ENCODE measurements at places on chromosomes 13 and 19. TPM values are rescaled to one million over a fixed set of nuclear protein-coding genes. Genes with fewer than 3 reads are reported as not detected.

Gene ZNF649
- 8.6 TPM for total RNA-seq

Gene EFNA2
- 1.1 TPM for total RNA-seq

Gene HIPK4
- not detected for total RNA-seq

Gene PLK5
- not detected for total RNA-seq

Gene ELSPBP1
- not detected for total RNA-seq

Gene OR7A5
- total RNA-seq, result not detected
